ENCODE measurements at places on chromosomes 1 and 21.

DNA sequence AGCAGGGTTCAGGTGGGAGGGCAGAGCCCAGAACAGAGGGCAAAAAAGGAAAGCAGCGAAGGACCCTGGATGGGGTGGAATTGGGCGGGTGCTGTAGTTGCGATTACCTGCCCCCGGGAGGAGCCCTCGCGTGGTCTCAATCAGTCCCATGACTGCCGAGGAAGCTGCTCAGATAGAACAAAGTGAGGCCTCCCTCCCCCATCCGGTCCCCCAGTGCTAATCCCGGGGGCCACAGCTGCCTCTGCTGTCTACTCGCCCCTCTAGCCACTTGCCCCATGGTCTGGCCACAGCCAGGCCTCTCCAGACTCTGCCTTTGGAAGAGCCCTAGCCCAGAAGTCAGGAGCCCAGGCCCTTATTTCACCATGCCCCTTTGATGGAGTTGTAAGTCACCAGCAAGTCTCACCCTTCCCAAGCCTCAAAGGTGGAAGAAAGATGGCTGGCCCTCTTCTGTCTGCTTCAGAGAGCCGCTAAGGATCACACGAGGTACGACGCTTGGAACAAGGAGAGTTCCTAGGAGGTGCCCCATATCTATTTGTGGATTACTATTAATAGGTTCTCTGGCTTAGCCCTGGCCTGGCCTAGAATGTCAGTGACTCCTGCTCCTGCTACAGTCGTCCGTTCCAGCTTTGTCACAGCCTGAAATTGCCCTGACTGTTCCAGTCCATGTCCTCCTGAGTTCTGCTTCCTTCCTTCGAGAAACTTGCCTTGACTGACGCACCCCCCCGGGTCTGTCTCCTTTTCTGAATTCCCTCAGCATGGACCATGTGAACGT, 16.4 kb downstream of the ECHDC2 start:
- H3K36me3 ChIP-seq, result peaks cover 48% of the 10 kb centered on the region
- H3K4me1 ChIP-seq, result no peaks in the 10 kb centered on the region
- no peak overlapping the region for H3K27ac ChIP-seq
- DNase-seq, result no peak

DNA sequence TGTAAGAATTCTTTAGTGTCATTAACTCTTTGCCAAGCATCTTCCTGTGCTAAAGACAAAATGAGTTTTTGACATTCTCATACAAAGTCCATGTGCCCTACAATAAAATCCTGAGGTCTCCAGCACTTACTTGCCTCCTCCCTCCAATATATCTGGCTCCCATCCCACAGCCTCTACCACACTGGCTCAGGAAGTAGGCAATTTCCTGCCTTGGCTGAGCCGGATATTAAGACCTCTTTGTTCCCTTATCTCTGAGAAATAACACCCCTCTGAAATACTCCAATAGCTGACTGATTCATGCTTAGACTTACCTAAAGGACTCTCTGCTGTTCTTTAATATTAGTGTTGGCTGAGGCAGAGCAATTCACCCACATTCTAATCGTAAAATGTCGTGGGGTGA, 37.6 kb upstream of the GORAB start:
- peaks cover 5% of the 10 kb centered on the region for H3K4me1 ChIP-seq
- H3K36me3 ChIP-seq, result no peaks in the 10 kb centered on the region
- H3K27me3 ChIP-seq, result no peaks in the 10 kb centered on the region
- DNase-seq, result no peak
- no peak overlapping the region for H3K27ac ChIP-seq

- H3K27me3 ChIP-seq, result no peaks in the 10 kb centered on the region
- no peak overlapping the region for H3K27ac ChIP-seq
- no peak for DNase-seq
- H3K36me3 ChIP-seq, result peaks cover 13% of the 10 kb centered on the region
Observed at GRCh38 chr1:168199056-168199455, 20.3 kb downstream of the TIPRL start.

- no peak for DNase-seq
- no peak overlapping the region for H3K27ac ChIP-seq
- H3K4me3 ChIP-seq, result no peak overlapping the region
- H3K4me1 ChIP-seq, result no peaks in the 10 kb centered on the region
Observed at GRCh38 chr1:65478379-65479026, 58.0 kb downstream of the LEPR start.

DNA sequence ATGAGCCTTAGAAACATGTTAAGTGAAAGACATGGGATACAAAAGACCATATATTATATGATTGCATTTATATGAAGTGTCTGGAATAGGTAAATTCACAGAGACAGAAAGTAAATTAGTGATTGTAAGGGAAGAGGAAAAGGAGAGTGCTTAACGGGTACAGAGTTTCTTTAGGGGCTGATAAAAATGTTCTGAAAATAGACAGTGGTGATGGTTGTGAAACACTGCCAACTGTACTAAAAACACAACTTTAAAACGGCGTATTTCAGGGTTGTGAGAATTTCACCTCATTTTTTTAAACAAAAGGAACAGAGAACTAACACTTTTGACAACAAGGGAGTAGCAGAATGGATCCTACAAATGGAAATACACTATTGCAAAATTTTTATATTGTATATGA, 13.4 kb downstream of the COP1 start:
- no peak overlapping the region for H3K4me3 ChIP-seq
- H3K27ac ChIP-seq, result no peak overlapping the region
- H3K36me3 ChIP-seq, result no peaks in the 10 kb centered on the region
- H3K27me3 ChIP-seq, result no peaks in the 10 kb centered on the region
- H3K4me1 ChIP-seq, result no peaks in the 10 kb centered on the region

- H3K27me3 ChIP-seq, result no peaks in the 10 kb centered on the region
- no peak overlapping the region for H3K4me3 ChIP-seq
- no peaks in the 10 kb centered on the region for H3K4me1 ChIP-seq
- no peak for DNase-seq
- H3K27ac ChIP-seq, result no peak overlapping the region
- peaks cover 10% of the 10 kb centered on the region for H3K36me3 ChIP-seq
Observed at GRCh38 chr1:226233293-226233692, 9.8 kb downstream of the MIXL1 start.

GRCh38 chr1:42838482-42839190, 7.8 kb upstream of the ZNF691 start:
- DNase-seq, result no peak
- H3K4me3 ChIP-seq, result no peak overlapping the region
- no peak overlapping the region for H3K27ac ChIP-seq
- H3K36me3 ChIP-seq, result no peaks in the 10 kb centered on the region
- H3K4me1 ChIP-seq, result no peaks in the 10 kb centered on the region

- no peaks in the 10 kb centered on the region for H3K4me1 ChIP-seq
- peak overlapping the region; percentile 48 for H3K27ac ChIP-seq
- H3K27me3 ChIP-seq, result no peaks in the 10 kb centered on the region
- H3K36me3 ChIP-seq, result no peaks in the 10 kb centered on the region
Observed at GRCh38 chr1:116847688-116848531, 61.8 kb upstream of the PTGFRN start.
